ENCODE measurements at places on chromosomes 5 and 9.

GRCh38 chr9:34256104-34256503 is 73.0 kb downstream of the KIF24 start:
- no peak for DNase-seq

- no peak for DNase-seq
Measured at GRCh38 chr9:21535396-21535795, 53.3 kb upstream of the IFNE start.

GRCh38 chr9:132411091-132411508 is 1.1 kb downstream of the CFAP77 start:
- DNase-seq: peak; percentile 78

GRCh38 chr5:19987612-19988361 is at the start of gene CDH18:
TSS of gene CDH18 (minus strand) at chr5:19988200. CDS start at chr5:19838986, 149,214 bp downstream.
- no peak for DNase-seq

GRCh38 chr5:101393795-101394450 is 490.8 kb upstream of the ST8SIA4 start:
- DNase-seq: no peak

- DNase-seq: no peak
Measured at GRCh38 chr9:120531683-120532300, 48.2 kb downstream of the CDK5RAP2 start.

GRCh38 chr9:131728961-131729360 is 10.9 kb downstream of the RAPGEF1 start:
- peak; percentile 82 for DNase-seq

DNA sequence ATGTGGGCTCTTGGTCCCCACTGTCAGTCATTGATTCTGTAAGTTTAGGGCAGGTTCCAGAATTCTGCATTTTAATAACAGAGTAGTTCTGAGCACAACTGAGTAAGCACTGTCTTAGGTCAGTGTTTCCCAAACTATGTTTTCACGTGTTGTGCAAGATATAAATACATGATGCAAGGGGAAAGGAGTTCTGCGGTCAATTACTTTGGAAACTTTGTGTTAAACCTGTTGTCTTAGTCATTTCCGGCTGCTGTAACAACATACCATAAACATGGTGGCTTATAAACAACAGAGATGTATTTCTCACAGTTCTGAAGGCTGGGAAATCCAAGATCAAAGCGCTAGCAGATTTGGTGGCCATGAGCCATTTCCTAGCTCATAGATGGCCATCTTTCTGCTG is 69.8 kb downstream of the EQTN start:
- DNase-seq: no peak

GRCh38 chr5:34057118-34057517 is 14.1 kb upstream of the C1QTNF3 start:
- no peak for DNase-seq

DNA sequence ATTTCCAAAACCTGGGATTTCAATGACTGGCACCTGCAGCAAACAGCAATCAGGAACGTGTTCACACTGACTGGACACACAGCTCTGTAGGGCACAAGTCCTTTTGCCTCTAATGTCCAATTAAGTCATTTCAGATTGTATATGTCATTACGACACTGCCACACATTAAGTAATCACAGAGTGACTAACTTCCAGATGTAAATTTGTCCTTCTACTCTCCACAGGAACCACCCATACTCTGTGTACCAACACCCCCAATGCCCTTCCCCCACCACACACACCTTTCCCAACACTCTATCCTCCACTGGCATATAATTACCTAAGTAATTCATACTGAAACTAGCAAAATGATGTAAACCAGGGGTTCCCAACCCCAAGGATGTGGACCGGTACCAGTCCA is 30.5 kb downstream of the LARS1 start:
- no peak for DNase-seq

DNA sequence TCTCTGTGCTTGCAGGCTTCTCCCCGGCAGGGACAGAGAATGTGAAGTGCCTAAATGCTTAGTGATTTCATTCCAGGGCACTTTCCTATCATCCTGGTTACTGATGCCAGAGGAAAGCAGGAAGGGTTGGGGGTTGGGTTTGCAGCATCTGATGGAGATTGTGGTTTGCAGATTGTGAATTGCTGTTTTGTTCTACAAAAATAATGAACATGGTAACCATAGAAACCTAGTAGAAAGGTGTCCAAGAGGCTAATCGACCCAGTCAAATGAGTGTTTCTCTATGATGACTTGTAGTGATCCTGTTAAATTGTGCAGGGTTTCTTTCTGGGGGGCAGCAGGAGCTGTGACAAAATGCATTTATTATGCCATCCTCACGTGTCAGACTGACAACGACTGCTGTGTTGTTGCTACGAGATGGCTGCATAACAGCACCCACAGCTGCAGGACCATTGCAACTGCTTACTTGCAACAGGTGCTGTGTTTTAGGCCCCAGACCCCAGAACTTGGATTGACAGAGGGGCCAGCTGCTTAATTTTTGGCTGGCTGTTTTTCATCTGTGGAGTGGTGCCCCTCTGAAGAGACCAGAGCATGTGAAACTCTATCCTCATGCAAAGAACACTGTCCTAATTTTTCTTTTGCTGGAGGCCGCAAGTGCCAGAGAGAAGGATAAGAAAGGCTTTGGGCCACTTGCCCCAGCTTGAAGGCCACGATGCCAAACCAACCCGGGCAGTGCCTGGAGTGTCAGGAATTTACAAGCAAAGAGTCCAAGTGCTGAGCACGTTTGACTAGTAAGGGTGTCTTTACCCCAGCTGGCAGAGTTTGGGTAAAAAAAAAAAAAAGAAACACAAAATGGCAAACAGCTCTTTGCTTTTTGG is 397.8 kb downstream of the GADD45G start:
- no peak for DNase-seq

DNA sequence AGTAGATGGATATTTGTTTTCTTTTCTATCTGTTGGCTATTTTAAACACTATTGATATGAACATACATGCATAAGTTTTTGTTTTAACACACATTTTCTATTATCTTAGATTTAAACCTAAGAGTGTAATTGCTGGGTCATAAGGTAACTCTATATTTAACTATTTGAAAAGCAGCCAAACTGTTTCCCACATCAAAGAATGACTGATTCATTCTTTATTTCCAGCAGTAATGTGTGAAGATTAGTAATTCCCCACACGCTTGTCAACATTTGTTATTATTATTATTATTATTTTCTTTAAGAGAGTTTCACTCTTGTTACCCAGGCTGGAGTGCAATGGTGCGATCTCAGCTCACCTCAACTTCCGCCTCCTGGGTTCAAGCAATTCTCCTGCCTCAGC is 1495.8 kb downstream of the EFNA5 start:
- DNase-seq: no peak

GRCh38 chr5:171858303-171858702 is 72.7 kb downstream of the SMIM23 start:
- no peak for DNase-seq

DNA sequence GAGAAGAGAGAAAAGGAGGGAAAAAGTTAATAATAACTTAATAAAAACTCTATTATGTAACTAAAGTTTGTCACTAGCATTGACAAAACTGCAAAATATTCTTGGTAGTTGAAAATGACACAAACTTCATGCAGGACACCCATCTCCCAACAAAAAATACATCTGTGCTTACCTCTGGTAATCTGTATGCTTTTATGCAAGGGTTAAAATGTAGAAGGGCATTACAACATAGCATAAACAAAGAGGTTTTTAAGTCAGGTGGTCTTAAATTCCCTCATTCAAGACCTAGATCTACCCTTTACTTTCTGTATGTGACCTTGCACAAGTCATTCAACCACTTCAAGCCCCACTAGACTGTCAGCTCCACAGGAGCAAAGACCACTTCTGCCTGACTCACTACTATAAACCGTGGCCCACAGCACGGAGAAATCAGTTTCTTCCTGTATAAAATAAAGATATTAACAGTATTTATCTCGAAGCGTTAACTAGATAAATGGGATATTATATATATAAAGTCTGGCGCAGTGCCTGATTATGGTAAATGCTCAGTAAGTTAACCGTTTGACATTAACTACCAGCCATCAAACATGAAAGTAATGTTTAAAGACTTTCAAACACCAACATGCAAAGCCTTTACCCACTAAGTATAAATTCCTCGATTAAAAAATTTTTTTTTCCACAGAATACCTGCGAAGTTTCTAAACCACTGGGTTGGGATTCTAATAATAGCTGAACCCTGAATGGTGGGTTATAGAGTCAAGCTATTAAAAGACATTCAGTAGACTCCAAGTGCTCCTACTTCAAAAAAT is 2.0 kb downstream of the FBXL17 start:
- DNase-seq: no peak

DNA sequence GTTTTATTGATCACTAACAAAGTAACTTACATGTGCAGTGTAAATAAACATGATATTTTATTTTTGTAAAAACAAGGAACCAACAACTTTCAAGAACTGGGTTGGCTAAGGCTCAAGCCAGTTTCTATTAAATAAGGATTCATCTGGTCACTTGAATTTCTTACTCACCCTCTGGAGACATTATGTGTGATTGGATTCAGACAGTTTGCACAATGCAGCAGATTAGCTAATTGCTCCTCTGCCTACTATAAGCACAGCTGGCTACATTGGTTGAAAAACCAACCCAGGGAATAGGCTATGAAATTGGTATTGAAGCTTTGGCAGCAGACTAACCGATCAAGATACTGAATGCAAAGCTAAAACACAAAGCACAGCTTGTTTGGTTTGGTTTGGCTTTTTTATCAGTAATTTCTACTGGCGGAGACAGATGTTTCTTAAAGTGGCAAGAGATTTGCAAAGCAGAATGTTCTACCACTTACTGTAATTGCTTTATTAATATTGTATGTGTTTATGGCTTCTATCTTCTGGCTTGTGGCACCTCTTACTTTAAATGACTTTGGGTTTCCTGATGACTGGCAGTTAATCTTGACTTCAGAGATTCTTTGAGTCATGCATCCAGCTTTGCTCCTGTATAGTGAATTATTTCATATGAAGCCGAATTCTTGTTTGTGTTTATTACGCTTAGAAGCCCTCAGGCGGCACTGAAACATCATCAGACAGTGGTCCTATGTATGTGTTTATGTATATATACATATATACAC is 231.5 kb downstream of the MPDZ start:
- DNase-seq: no peak

DNA sequence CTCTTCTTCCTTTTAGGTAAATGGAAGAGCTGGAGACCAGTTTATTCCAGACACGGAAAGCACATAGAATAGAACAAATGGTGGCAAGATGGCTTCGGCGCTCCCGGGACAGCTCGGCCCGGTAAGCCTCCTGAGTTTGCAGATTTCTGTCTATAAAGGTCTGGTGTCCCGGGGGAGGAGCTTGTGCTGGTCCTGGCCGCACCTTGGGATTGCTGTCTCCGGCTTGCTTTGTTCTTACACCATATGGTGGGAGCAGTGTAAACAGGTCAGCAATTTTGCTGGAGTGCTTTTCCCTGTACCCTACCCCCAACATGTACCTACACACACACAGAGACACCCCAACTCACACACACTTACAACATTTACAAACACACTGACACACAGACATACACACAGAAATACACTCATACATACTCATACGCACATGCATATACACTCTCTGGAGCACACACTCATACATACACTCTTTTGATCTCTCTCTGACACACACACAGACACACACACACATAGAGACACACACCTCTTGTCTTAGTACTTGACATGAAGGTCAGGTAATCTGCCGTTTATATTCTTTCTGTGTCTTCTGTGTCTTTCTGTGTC is 42.0 kb downstream of the FRMPD1 start:
- no peak for DNase-seq

DNA sequence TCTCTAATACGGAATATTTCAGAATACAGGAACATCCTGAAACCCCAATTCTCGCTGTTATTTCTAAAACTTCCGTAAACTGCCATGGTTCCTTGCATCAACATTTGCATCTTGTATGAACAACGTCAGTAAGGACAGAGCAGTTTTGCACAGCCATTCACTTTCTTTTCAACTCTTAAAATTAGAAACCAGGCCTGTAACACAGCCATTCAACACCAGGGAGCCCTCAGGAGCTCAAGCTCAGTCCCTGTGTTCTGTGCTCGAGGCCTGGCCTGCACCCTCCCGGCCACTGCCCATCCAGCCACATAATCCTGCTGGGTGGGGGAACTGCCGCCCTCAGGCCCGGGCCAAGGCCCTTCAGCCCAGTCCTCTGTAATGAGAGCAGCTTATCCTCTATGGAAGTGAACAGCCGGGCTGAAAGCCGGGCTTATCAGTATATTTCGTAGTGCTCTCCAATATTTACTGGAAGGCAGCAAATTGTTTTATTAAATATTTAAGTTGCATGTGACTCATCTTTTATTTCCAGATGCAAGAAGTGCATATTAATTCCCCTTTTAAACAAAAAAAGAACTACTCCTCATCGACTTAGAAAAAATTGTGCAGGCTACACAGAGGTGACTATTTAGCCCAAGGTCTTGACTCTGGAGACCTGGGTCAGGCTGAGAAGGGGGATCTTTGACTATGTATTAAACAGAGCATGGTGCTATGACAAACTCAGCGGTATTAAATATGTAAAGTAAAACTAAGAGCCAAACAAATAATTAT is 33.2 kb upstream of the SLC6A3 start:
- no peak for DNase-seq
